T-helper 2 cell (primary cell): ENCODE measurements at places on chromosomes 11 and 22.

GRCh38 chr22:18145676-18146388 is 4.1 kb upstream of the USP18 start:
- DNase-seq: no peak

DNA sequence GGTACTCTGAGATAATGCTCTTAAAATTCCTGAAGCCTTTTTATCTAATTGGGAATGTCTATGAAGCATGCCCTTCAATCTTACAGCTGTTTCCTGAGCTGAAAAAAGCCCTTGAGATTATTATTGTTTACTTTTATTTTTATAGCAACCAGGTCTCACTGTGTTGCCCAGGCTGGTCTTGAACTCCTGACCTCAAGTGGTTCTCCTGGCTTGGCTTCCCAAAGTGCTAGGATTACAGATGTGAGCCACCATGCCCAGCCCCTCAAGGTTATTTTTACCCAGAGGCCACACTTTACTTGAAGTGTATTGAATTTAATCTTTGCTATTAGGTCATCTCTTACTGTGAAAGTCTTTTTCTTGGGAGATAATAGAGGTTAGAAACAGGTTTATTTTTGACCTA is 7.0 kb upstream of the SWAP70 start:
- DNase-seq: no peak

DNA sequence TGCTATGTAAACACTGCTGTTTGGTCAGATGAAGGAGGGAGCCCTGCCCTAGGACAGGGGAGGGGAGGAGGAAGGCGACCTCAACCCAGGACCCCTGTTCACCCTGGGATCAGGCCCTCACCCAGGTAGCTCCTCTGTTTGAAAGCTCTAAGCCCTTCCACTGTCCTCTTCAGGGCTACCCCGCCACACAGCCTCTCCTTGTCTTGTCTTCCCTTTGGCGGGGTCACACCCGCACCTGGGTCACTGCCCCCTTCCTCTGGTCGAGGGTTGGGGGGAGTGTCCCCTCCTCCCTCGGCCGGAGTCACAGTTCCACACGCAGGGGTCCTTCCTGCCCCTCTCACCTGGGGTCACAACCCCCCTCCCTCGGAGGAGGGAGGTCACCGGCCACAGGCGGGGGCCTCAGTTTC is 463 bp upstream of the PTPMT1 start:
- no peak for DNase-seq

GRCh38 chr11:6196396-6196795 is 2.6 kb upstream of the OR52W1 start:
- DNase-seq: peak; percentile 10

DNA sequence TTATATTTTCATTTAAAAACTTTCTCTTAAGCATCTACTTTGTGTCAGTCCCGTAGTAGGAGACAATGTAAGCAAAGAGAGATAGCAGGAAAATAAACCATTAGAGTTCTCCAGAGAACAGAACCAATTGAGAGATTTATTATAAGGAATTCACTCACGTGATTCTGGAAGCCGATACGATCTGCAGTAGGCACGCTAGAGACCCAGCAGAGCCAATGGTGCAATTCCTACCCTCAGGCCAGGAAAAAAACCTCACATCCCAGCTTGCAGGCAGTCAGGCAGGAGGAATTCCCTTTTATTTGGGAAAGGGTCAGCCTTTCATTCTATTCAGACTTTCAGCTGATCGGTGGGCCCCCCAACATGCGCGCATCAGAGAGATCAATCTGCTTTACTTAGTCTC is 7.3 kb upstream of the PLEKHA7 start:
- no peak for DNase-seq

DNA sequence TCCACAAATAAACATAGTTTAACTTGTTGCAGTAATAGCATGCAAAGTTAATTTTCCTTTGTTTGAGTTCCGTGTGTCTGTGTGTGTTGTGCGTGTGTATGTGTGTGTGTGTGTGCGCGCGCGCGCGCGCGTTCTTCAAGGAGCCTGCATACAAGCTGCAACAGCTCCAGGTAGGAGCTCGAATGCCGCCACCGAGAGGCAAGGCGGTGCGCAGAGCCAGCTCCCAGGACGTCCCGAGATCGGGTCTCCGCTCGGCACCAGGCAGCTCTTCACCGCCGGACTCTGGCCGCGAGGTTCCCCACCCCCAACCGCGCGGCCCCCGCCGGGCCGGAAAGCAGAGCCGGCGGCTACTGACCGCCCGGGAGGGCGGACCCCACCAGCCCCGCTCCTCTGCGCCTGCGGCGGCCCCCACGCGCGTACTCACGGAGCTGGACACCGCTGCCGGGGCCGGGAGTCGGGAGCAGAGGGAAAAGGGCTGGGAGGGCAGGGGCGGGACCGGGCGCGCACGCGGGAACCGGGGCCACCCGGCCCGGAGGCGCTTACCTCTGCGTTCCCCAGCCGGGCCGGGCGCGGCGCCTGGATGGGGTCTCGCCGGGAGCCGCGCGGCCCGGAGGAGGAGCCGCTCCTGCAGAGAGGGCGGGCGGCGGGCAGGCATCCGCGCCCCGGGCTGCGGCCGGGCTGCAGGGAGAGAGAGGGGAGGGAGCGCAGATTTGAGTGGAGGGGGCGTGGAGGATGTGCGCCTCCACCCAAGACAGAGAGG is 40.4 kb upstream of the AKIP1 start:
- DNase-seq: no peak

GRCh38 chr22:49048591-49048990 is 779.1 kb downstream of the BRD1 start:
- DNase-seq: no peak

- DNase-seq: no peak
Measured at GRCh38 chr22:34017205-34017604, 96.9 kb upstream of the LARGE1 start.

DNA sequence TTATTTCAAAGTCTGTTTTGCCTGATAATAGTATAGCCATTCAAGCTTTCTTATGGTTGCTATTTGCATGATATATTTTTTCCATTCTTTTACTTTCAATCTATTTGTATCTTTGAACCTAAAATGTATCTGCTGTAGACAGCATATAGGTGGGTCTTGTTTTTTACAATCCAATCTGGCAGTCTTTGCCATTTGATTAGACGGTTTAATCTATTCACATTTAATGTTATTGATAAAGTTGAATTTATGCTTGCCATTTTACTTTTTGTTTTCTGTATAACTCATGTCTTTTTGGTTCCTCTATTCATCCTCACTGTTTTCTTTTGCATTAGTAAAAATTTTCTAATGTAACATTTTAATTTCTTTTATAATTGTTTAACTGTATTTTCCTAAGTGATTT is 37.4 kb downstream of the MMP20 start:
- DNase-seq: no peak

DNA sequence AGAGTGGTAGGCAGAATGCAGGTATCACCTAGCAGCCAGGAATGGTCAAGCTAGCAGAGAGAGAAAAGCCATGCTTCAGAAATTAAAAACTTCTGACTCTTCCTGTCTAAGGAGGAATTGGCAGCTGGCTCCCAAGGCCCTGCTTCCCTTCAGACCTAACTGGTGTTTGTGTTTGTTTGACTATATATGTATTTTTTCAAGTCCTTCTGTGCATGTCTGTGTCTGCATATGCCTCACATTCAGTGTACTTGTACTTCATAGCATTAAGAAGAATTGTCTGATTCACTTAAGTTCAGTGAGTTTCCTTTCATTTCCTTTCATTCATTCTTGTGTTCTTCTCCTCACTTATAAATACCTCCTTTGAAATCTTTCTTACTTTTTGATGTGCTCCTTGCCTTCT is 109.0 kb upstream of the RRM1 start:
- DNase-seq: no peak

DNA sequence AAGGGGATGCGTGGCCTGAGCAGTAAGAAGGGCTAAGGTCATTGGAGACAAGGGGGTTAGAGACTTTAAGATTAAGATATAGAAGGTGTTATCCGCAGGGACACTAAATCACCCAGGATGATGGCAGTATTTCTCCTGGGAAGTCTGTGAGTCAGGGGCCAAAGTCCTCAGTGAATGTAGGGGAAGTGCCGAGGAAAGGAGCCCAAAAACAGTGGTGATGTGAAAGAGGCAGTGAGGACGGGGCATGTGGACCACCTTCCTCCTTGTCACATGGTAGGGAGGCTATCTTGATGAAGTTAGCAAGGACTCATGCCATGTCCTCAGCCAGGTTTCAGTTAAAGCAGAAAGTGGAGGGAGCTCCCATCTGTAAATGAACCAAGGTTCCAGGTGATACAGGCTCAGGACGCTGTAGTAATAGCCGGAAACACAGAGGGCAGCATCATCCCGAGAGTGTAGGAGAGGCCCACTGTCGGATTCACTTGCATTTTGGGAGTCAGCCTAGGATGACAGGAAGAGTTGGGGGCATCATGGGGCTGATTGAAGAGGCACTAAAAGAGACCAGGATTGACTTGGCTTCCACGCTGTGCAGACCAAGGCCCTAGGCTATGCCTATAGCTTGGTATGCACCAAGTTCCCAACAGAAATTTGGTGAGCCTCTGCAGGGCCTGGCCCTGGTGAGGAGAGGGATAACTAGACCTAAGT is 33.5 kb downstream of the WEE1 start:
- no peak for DNase-seq

GRCh38 chr22:39818094-39818493 is 75.5 kb downstream of the ENTHD1 start:
- DNase-seq: no peak

DNA sequence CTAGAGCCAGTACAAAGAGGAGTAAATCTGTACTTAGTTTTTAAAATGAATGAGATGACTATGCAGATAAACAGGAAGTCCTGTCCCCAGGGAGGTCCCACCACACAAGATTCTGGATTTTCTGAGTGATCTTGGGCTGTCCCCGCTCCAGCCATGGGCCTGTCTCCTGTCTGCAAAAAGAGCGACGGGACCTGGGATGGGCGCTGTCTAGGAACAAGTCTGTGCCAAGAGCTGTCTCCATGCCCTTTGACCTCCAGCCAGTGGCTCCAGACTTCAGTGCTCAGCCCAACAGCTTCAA is 6.0 kb downstream of the CSNK1E start:
- DNase-seq: no peak

- peak; percentile 95 for DNase-seq
Measured at GRCh38 chr11:35247428-35247827, 108.5 kb downstream of the CD44 start.

DNA sequence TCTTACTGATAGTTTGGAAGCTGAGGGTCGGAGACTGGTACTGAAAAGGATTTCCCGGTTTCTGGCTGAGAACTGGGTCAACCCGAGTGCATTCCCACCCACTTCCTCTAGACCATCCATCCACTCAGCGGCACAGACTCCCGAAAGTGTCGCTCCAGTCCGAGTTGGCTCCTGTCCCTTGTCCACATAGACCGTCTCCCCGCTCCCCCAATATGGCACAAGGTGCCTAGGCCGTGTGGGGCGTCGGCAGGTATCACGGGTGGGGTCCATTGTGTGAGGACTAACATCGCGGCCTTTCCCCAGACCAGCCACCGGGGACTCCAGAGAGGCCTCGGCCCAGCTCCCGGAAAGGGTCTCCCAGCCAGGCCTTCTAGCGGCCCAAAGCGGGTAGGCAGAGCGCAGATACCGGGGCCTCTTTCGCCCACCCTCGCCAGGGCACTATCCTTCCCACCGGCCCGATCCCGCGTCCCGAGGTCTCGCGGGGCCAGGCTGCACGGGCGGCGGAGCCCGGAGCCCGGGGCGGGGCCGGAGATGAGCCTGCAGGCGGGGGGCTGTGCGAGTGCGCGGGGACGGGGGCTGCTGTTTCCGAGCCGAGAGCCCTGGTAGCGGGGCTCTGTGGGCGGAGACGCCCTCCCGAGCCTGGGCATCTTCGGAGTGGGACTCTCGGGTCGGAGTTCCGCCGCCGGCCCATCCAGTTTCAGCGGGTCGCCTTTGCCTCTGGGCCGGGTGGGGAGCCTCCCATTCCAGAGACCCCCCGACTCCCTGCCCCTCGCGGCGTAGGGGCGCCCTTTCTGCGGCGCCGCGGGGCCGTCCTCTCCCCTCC is 21.1 kb downstream of the SERPINH1 start:
- DNase-seq: no peak

- no peak for DNase-seq
Measured at GRCh38 chr11:110724358-110724757, 12.1 kb upstream of the ARHGAP20 start.

GRCh38 chr11:44893846-44894617 is 56.7 kb downstream of the TP53I11 start:
- DNase-seq: peak; percentile 42

- DNase-seq: no peak
Measured at GRCh38 chr11:13042873-13043342, 33.8 kb downstream of the RASSF10 start.

DNA sequence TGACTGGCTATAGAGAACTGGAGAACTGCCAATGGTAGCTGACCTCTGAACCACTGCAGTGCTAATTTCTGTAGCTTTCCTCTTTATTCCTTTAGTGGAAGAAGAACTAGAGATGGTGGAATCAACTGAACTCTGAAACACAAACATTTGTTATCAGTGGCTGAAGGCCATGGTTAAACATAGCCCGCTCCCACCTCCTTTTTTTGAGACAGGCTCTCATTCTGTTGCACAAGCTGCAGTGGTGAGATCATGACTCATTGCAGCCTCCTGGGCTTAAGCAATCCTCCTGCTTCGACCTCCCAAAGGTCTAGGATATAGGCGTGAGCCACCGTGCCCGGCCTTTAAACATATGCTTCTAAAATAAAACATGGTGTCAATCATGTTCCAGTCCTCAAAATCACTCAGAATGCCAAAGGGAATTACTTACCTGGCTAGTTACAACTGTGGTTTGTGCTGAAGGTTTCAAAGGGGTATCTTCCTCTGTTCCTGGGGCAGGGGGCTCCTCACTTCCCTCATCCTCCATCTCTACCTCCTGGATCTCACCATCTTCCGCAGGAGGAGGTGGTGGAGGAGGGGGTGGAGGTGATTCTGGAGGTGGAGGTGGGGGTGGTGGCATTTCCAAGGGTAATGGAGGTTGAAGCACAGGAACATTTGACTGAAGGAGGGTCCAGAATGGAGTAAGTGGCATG is 9.0 kb upstream of the AGBL2 start:
- no peak for DNase-seq

- no peak for DNase-seq
Measured at GRCh38 chr11:36186340-36187175, 102.7 kb downstream of the COMMD9 start.

DNA sequence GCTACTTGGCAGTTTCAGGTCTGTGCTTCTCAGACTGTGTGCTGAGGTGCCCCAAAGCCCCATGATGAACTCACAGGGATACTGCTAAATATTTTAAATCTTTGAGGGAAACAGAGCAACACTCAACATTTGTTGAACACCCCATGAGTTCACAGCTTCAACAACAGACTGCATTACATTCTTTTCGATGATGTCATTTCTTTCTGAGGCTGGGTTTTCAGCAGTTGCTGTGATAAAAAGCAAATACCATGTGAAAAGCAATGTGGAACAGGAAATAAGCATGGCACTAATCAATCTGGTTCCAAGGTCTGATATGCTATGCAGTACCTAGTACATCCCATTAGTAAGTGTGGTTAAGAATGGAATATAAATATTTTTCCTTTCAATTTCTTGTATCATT is 82.7 kb downstream of the RPL27A start:
- no peak for DNase-seq

DNA sequence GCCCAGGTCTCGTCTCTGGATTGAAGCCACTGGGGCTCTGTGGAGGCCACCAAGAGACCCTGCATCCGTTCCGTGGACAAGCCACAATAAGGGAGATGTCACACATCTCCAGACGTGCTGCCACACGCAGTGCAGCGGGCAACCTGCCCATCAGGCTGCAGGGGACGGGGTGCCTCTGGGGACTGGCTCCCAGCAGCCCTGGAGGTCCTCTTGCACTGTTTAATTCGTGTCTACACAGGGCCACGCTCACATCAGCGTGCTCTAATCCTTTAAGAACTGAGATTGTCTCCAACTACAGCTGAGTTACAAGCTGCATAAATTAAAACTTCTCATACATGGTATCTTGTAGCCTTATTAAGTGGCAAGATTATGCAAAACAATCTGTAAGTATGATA is 1232.2 kb downstream of the BRD1 start:
- DNase-seq: no peak
